Pulmonary artery endothelial cell (primary cell): ENCODE measurements at places on chromosomes 5 and 9.

GRCh38 chr5:148626986-148627385 lies 27.3 kb downstream of the HTR4 start:
- DNase-seq: no peak

GRCh38 chr9:128065907-128066712 lies 1.0 kb downstream of the NAIF1 start:
- no peak for DNase-seq

DNA sequence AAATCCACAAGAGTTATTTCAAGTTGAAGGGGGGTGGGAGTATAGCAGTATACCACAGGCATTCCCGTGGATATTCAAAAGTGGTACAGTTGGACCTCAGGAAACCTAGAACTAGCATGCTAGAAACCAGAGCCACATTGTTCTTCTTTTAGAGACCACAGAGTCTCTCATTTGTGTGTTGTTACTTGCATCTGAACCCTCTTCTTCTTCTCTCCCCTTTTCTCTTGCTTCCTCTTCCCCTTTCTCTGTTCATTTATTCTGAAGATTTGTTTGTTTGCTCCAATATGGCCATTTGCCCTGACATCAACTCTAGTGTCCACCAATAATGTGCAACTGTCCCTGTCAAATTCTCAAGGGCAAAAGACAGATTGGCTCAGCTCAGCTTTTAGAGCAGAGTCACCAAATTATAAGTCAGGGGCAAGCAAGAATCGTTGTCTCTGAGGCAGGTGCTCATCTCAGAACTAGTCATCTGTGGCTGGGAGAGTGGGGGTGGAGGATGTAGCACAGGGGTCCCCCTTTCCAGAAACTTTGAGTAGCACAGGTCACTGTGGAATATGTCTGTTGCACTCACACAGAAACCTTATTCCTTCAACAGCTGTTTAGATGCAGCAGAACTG lies 321.1 kb downstream of the ARRDC3 start:
- DNase-seq: no peak

GRCh38 chr9:131500377-131500776 lies 2.3 kb upstream of the POMT1 start:
- DNase-seq: no peak

DNA sequence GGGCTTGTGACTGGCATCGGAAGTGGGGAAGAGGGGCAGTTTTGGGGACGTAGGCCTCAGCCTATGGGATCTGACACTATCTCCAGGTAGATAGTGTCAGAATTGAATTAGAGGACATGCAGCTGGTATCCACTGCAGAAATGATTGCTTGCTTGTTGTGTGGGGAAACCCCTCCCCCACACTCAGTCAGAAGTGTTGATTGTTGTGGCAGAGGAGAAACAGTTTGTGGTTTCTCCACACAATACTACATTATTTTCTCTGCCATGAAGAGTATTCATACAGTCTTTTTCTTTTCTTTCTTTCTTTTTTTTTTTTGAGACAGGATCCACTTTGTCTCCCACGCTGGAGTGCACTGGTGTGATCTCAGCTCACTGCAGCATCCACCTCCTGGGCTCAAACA lies 113.9 kb downstream of the ARRDC3 start:
- DNase-seq: no peak

DNA sequence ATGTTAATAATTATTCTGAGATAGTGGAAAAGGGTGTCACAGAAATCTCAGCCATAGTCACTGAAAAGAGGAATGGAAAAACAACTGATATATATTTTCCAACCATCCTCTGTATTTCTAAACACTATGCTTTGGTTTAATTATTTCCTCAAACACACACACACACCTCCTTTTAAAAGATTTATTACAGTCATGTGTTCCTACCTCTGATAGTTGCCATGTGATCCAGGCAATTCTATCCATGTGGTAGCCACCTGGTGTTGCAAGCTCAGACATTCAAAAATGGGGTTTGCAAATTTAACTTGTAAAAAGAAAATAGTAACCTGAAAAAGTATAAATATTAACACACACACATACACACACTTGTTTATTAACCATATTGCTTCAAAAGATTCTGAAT lies 40.0 kb upstream of the CCNG1 start:
- no peak for DNase-seq

DNA sequence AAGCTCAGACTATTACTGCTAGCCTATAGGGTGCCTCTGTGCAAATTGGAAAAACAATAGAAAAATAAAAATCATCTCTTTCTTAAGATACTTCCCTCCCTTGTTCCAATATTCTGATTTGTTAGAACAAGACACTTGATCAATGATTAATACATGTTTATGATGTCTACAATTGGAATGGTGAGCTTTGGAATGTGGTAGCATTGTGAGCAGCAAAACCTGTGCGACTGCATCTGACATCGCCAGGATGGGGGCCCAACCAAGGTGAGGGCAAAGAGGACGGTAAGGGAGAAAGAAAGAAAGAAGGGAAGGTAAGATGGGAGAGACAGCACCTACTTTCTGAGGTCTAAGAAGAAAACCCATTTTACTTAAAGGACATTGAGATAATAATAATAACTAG lies 183.0 kb upstream of the TRIM32 start:
- DNase-seq: no peak

DNA sequence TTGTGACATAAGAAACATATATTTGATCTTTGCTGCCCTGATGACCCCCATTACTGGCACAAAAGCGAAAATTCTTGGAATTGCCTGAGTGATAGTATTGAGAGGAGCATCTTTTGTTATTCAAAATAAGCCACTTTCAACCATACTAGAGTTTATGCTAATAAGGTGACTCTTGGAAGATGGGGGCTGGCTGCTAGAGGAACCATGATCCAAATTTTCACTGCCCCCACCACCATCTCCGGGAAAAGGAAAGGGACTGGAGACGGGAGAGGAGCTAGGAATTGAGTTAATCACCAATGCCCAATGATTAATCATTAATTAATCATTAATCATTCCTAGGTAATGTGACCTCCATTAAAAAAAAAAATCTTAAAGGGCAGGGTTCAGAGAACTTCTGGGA lies 25.6 kb downstream of the FBXW11 start:
- DNase-seq: no peak

DNA sequence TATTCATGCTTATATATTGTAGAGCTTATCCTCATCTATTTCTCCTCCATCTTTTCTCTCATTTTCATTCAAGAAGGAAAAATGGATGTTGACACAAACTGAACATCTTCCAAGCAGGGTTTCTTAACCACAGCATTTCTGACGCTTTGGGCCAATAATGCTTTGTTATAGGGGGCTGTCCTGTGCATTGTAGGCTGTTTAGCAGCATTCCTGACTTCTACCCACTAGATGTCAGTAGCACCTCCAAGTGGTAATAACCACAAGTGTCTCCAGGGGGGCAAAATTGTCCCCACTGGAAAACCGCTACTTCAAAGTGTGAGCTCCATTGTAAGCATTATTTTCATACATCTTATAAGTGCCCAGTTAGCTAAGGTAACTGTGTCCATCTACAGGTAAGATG lies 2.6 kb upstream of the TXNDC8 start:
- DNase-seq: no peak

DNA sequence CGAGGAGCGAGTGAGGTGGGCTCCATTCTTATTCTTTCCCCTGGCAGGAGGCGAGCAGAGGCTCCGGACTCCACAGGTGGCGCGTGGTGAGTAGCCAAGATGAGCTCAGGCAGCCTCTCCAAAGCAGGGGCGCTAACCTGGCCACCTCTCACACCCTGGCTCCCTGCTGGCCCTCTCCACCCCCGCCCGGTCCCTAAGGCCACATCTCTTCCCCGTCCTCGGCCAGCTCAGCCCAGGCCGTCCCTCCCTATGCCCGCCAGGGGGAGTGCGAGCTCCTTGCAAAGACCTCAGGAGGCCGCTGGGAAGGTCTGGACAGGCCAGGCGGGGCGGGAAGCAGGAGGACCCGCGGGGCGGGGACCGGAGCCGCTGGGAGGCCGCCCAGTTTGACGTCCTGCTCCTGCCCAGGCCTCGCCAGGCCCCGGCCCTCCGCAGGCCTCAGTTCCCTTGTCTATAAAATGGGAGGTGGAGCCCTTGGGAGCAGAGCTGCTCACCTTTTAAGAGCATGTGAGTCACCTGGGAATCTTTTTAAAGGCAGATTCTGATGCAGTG lies 46.3 kb upstream of the GGTA1 start:
- DNase-seq: peak; percentile 81

DNA sequence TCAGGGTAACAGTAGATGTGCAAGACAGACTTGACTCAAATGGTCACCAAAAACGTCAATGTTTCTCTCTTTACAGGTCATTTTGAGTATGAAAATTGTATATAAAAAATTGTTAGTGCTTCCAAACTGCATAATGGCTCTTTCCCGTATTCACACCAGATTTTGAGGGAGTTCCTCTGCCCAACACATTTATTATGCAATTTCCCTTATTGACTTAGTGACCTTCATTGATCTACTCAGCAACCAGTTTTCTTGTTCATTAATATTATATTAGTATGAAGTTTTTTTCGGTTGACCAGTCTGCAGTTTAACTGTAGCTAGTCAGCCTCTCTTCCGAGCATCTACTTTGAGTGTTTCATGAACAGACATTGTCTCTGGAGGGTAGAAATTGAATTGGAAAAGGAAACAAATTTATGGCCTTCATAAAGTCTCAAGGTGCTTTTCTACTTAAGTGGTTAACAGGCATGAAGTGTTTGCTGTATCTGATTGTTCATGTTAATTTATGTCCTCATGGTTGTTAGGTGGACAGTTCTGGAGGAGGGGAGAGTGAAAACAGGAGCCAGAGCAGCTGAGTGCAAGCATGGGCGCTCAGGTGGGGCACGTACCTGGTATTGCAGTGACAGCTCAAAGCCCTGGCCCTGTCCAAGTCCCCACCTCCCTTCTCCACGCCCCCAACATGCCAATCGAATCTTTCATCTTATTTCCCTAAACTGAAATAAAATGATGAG lies 240.2 kb downstream of the RFK start:
- DNase-seq: no peak

GRCh38 chr9:130498918-130499698 lies 54.3 kb downstream of the ASS1 start:
- DNase-seq: no peak

DNA sequence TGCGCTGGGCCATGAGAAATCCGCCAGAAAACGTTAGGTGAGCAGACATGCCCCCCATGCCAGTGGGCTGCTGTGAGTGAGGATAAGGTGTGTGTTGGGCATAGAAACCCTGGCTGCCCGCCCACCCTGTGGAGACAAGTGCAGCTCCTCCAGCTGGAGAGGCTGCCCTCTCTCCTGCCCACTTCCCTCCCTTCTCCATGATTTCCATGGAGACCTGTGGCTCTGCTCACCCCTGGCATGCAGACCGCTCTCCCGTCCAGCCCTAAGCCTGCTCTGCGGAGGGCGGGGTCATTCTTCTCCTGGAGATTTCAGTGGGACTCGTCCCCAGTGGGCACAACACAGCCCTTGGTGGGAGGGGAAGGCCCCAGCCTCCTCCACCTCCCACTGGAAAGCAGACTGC lies 133.0 kb upstream of the FAM120A start:
- no peak for DNase-seq

- no peak for DNase-seq
These were observed 124.7 kb upstream of the TBC1D2 start for GRCh38 chr9:98380065-98380681.

GRCh38 chr5:90477621-90478215 lies 3.1 kb downstream of the POLR3G start:
- no peak for DNase-seq

DNA sequence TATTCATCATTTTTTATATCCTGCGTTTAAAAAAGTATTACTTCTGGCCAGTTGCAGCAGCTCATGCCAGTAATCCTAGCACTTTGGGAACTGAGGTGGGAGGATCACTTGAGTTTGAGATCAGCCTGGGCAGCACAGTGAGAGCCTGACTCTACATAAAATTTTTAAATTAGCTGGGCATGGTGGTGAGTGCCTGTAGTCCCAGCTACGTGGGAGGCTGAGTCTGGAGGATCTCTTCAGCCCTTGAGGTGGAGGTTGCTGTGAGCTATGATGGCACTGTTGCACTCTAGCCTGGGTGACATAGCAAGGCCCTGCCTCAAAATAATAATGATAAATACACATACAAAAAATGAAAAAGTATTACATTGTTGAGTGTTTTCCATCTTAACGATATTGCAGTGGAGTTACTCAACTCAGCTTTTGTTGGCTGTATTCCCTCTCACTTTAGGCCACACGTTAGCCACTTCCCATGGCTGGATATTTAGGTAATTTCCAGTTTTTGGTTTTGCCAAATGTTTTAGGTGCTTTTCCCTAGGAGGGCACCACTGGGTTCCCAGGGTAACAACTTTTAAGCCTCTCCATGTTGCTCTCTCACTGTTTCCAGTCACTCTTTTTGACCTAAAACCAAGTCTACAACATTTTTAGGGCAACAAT lies 20.6 kb downstream of the SHB start:
- DNase-seq: no peak

GRCh38 chr5:335740-336038 lies 14.2 kb downstream of the AHRR start:
- no peak for DNase-seq

GRCh38 chr9:107024193-107024592 lies 161.2 kb downstream of the ZNF462 start:
- DNase-seq: no peak

DNA sequence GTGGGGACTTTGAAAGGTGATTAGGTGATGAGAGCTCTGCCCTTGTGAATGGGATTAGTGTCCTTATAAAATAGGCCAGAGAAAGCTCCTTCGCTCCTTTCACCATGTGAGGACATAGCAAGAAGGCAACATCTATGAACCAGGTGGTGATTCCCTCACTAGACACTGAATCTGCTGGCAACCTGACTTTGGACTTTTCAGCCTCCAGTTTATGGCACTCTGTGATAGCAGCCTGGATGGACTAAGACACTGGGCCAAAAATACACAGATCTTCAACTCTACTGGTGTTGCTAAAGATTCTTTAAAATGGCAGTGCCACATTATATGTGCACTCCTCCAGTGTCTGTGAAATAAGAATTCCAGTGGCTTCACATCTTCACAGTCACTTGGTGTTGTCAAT lies 41.2 kb upstream of the COL15A1 start:
- no peak for DNase-seq

DNA sequence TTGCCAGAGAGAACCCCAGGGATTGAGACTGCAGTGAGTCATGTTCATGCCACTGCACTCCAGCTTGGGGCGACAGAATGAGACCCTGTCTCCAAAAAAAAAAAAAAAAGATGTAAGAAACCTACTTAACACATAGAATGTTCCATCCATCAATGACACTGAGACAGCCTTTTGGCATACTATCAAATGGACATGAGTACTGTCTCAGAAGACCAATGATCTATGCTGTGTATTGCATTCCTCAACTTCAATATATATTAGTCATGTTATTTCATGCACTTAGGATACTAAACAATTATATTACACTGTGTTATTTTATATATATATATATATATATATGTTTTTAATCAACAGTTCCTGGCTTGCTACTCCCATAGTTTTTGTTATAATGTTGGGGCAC lies 57.1 kb upstream of the ANKH start:
- no peak for DNase-seq

DNA sequence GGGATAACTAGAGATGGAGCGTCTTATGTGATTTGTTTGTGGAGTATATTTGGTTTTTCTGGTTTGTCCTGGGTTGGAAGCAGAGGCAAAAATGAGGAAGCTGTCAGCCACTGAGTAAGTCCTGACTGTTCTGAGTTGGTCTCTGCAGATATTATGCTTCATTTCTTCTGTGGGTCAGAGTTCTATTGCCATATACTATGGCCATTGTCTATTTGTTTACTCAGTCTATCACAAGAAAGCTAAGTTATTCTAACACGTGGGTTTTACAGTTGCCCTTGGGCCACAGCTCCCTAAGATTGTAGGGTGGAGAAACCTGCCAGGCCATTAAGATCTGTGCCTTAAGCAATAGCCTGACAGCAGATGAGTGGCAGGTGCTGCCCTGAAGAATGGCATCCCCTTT lies 3.0 kb upstream of the CTSV start:
- DNase-seq: no peak
